Forelimb muscle (tissue), 1 donor: ENCODE measurements at places on chromosomes 12 and 14.

DNA sequence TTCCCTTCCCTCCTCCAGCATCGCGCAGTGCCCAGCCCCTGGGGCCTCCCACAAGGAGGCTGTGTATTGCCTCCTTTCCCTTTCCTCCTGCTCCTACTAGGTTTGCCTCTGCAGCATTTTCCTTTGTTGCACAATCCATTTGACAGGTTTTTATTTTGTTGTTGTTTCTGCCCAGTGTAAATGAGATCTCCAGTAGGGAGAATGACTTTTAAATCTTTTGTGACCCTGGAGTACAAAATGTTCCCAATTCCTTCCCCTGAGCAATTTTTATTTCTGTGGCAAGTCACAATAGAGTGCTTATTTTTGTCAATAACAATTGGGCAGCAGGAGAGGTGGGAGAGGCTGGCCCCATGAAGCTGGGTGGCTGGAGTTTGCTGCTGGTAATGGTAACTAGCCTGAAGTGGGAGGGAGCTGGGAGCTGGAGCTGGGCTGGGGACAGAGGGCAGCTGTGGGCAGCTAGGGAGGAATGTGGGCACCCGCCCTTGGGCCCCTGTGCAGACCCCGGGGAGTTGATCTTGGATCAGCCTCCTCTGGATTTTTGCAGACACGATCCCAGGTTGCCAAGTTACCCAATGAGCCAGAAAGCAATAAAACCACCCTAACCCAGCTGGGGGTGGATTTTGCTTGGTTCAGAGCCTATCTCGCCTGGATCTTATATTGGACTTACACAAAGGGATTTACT is 160.1 kb downstream of the KTN1 start:
- DNase-seq, result no peak

DNA sequence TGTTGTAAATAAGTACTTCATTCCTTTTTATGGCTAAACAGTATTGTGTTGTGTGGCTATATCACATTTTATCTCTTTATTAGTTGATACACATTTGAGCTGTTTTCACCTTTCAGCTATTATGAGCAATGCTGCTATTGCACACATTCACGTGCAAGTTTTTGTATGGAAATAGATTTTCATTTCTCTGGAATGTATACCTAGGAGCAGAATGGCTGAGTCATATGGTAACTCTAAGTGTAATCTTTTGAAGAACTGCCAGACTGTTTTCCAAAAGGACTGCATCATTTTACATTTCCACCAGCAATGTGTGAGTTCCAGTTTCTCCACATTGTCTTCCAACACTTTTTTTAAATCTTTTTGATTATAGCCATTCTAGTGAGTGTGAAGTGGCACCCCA is 134.0 kb downstream of the SRGAP1 start:
- DNase-seq, result no peak

- no peak for DNase-seq
Measured at GRCh38 chr12:56518570-56518969, 3.0 kb upstream of the RBMS2 start.

DNA sequence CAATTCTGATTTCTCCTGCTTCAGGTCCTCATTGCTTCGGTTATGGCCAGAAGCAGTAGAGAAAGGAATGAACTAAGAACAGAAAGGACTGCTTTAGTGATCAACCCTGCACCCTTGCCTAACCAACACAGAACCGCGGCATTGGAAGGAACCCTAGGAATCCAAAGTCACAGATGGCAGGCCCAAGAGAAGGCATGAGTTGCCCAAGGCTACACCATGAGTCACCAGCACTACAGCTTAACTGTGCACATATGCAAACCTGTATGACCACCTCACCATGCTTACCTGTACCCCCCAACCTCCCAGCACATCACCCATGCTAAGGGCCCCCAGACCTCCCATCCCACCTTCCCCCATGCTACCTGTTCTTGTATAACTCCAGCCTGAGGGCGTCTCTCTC is 25.9 kb upstream of the BLTP3B start:
- DNase-seq, result no peak

DNA sequence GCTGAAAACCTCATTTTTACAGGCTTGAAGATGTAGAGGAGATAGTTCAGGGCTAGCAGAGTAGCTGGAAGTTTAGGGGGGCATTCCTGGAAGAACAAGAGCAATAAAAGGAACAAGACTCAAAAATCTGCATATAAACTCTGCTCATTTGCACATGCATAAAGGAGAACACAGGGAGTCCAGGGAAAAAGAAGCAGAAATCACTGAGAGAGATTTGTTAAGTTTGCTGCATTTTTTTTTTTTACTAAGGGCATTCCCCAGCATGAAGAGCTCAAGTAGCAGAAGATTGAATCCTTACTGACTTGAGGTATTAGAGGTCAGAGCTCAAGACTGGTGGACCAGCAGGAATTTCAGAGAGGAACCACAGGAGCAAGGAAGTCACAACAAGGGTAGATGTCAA is 28.2 kb upstream of the BCL11B start:
- DNase-seq, result no peak

DNA sequence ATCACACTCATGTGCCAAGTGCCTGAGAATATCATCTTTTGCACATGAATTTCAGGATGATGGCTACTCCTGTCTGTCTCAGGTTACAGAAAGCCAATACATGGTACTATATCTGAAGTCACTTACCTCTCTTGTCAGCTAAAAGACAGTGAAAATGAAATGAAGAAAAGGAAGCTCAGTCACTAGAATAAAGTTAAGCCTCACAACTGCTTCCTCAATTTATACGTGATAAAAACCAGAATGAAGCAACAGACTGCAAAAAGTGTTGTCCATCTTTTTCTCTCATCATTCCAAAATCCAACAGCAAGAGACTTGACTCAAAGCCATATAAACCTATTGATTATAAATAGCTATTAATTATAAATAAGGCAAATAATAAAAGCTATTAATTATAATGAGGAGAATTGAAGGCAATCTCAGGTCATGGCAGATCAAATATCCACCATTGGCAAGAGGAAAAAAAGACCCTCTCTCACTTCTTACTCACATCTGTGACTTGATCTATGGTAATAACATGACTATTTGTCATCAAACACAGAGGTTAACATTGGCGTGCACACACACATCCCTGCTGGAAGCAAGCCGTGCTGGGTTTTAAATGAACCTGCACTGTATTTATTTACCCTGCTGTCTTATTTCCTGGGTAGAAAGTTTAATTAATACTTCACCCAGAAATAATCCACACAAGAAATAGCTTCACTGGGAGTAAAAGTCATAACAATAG is 10.0 kb downstream of the NIN start:
- DNase-seq, result no peak

DNA sequence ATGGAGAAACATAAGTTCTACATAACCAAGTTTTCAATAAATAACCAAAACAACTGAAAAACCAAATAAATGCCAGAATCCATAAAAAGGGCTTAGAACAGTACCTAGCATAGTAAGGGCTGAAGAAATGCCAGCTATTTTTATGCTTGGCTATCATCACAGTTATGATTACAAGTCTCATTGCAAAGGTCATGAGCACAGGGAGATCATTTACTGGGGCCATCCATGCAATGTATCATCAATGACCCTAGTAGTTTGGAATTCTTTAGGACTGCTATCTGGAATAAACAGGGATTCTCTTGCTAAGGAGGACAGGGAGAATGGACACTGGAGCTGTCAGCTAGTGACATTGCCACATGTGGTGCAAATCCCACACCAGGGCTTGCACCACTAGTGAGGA is 92.5 kb upstream of the NAP1L1 start:
- DNase-seq, result no peak

DNA sequence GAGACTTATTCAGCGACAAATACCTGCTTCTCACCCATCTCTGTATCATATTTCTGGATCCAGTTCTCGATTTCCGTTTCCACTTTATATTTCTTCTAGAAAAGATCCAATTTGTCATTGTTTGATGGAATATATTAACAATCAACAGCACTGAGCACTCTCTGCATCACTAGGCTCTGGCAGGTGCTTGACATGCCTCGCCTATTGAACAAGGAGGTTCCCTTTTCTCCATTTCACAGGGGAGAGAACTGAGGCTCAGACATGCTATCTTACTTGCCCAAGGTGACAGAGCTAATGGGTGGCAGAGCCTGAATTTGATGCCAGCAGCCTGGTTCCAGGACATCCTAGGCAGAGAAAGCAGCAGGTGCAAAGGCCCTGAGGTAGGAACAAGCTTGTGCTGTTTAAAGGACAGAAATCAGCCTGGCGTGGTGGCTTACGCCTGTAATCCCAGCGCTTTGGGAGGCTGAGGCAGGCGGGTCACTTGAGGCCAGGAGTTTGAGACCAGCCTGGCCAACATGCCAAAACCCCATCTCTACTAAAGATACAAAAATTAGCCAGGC is 12.1 kb downstream of the RITA1 start:
- no peak for DNase-seq

GRCh38 chr12:52926596-52927234 is 21.8 kb upstream of the KRT8 start:
- DNase-seq, result no peak

- no peak for DNase-seq
Measured at GRCh38 chr12:108112832-108113556, 16.1 kb upstream of the WSCD2 start.

- DNase-seq, result no peak
Measured at GRCh38 chr12:71183018-71183417, 25.2 kb upstream of the TSPAN8 start.

GRCh38 chr14:71466946-71467345 is 465.3 kb upstream of the RGS6 start:
- no peak for DNase-seq

- no peak for DNase-seq
Measured at GRCh38 chr12:123743002-123743401, 19.1 kb upstream of the DNAH10 start.

DNA sequence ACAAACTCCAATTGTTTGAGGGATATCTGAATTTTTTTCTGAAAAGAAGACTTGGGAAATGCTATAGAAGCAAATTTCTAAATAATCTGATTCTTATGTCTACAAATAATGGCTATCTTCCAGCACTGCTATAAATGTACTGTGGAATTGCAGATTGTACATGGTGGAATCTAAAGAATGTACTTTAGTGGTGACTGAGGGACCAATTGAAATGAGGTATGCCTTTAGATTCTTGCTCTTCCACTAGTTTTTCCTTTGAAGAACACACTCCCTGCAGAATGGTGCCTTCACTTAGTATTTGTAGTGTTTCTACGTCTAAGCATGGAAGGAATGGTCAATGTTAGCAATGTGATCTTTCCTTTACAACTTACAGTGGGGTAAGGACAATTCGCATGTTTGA is 11.7 kb upstream of the PRB4 start:
- DNase-seq, result no peak

GRCh38 chr14:104305511-104306449 is 167.4 kb downstream of the KIF26A start:
- DNase-seq, result no peak

GRCh38 chr12:49230176-49230804 is 34.6 kb upstream of the TUBA1C start:
- DNase-seq, result no peak

- no peak for DNase-seq
Measured at GRCh38 chr14:90449411-90449810, 52.6 kb downstream of the CALM1 start.

DNA sequence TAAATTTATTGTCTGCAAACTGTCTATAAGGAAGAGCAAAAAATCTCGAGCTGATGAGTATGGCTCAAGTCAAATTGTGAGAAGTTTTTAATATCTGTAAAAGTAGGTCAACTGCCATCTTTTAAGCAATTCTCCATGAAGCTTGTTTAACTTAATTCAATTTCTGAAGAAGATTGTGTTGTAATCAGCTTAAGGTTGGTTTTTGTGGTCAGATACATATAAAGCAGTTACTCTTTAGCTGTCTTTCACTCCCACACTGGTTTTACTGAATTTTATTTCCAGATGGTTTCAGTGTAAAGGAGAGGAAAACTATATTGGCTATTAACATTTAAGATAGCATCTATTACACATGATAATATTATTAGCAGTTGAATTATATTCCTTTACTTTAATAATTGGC is 1165.1 kb downstream of the SLC16A7 start:
- DNase-seq, result no peak

DNA sequence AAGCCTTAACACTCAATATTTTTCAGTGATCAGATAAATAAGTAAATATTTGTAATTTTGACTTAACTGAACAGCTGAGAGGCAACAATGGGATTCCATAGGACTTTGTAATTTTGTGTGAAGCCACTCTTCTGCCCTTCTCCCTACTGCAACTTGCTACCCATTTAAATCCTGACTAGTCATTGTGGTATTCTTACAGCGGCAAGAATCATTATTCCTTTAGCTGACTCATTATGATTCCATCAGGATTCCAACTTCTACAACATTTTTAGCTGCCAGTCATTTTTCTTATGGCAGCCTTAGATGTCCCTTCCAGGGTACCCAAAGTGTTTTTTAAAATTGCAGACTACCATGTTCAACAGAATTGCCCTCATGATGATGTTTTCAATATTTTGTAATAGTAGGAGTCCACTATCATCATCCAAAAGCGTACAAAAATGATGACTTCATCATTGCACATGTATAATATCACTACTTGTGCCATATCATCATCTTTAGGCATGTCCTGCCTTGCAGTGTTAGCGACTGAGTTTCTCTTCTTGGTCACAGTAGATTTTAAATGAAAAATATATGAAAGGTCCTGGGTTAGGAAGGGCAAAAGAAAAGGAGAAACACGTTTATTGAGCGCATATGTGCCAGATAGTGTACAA is 5.1 kb upstream of the MAGOHB start:
- DNase-seq, result no peak

DNA sequence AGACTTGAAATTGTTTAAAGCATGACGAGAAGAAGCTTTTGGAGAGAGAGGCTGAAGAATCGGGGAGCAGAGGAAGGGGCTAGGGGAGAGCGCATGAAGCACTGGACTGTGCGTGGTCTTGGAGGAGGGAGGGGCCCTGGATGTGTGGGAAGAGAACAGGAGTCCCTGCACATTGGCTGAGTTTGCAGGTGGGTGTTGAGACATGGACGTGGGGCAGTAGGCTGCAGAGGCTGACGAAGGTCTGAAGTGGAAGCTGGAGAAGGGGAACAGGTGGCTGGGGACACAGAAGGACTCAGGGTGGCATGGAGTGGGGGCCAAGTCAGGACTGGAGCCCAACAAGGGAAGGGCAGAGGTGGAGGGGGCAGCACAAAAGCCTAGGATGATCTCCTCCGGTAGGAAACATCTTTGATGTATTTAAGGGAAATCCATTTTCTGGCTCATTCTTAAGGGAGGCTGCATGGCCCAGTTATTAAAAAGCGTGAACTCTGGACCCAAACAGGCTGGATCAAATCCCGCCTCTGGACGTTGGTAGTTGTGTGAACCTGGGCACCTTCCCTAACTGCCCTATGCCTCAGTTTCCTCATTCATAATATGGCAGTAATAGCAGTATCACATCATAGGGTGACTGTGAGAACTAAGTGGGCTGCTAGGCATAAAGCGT is 29.0 kb downstream of the ADGRD1 start:
- no peak for DNase-seq

- no peak for DNase-seq
Measured at GRCh38 chr12:88172844-88173407, 30.8 kb downstream of the TMTC3 start.

DNA sequence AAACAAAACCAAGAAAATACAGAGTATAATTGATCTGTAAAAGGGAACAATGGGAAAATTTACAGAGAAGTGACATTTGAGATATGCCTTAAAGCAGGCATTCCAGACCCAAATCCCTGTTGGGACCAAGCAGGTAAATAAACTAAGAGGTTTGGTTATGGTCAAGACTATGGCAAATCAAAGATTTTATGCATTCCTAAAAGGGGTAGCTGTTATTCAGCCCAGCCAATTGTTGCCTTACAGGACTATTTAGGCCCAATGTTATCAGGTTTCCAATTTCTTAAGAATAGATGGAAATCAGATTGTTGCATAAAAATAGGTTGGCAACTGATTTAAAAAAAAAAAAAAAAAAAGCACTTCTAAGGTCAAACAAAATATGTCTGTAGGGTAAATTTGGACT is 5.3 kb downstream of the DNAI7 start:
- no peak for DNase-seq
